ENCODE measurements at places on chromosomes 16 and 17.

- DNase-seq = no peak
Observed at GRCh38 chr16:83967838-83968305, at the start of gene NECAB2. NECAB2 (plus strand) TSS chr16:83968244; CDS start chr16:83968649, 405 bp downstream.

DNA sequence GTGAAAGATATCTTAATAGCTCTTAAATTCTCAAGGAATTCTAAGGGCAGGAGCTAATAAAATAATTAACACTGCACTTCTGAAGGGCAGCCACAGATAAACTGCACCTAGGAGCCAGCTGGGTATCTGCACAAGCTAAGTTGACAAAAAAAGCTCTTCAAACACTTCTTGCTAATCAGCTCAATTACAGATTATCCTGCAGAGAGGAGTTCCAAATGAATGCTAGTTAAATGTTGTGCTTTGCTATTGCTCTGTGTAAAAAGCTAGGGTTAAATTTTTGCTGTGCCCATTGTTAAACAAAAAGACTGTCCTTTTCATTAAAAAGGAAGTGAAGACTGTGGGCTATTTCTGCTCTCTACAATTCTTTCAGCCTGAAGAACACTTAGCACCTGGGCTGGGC is 158.5 kb upstream of the SHISA6 start:
- no peak for DNase-seq

DNA sequence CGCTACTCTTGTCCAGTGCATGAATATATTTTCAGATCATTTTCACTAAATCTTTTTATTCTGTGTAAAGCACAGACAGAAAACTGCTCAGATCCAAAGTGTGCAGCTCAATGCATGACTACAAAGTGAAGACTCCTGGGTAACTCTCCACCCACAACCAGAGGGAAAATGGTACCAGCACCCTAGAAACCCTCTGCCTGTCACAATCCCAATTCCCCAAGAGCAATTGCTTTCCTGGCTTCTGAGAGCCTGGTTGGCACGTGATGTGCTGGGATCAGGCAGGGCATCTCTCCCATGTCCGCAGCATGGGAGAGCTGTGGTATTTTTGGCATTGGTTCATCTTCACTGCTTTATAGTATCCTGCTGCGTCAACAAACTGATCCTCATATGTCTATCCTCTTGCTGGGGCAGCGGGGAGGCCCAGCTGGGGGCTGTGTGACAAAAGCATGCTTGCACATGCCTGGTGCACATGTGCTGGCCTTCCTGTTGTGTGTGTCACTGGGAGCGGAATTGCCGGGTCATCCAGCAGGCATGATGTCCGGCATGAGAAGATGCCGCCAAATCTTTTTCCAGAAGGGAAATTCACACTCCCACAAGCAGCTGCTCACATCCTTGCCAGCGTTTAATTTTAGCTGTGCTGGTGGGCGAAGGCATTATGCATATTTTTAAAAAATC is 278.9 kb upstream of the FOXF1 start:
- no peak for DNase-seq

- no peak for DNase-seq
Observed at GRCh38 chr16:69463876-69464275, 39.5 kb downstream of the CYB5B start.

GRCh38 chr17:1625581-1625980 is 3.1 kb downstream of the SLC43A2 start:
- no peak for DNase-seq

DNA sequence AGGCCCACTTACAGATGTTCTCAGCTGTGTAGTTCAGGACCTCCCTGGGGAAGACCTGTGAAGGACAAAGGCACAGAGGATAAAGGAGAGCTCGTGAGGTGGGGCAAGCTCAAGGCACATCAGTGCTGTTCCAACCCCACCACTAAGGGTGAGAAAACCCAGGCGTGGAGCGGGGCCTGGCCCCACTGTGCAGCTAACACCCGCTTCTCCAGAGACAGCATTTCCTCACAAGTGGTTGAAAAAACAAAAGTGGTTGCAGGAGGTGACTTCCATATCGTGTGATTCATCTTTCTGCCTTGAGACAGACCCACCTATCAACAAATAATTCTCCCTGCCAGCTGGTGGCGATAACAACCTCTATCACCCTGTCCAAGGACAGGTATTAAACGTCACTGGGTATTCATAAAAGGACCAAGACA is 30.0 kb downstream of the SNN start:
- DNase-seq = no peak

GRCh38 chr17:80692931-80693467 is 148.4 kb downstream of the RPTOR start:
- no peak for DNase-seq

GRCh38 chr17:2397247-2398171 is 3.4 kb downstream of the MNT start:
- no peak for DNase-seq

DNA sequence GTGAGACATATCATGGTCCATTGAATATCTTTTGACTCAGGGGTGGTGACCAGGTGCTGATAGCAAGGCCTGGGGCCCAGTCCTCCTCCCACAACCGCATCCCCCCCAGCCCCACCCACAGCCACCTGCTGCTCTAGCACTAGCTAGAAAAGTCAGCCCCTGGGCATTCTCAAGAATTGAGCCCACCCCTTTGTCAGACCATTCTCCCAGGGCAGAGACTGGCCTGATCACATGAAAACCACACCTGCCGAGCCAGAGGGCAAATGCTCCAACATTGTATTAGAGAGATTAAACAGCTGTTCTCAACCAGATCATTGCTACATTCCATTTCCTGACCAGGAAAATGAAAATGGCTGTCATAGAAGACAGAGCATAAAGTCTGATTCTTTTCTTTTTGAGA is 62.4 kb downstream of the RAB11FIP4 start:
- no peak for DNase-seq

Measured in activated CD4-positive, alpha-beta T cell treated with anti-CD3 and anti-CD28 coated beads for 1 hour (primary cell).